ENCODE measurements at places on chromosomes 7 and 10.

DNA sequence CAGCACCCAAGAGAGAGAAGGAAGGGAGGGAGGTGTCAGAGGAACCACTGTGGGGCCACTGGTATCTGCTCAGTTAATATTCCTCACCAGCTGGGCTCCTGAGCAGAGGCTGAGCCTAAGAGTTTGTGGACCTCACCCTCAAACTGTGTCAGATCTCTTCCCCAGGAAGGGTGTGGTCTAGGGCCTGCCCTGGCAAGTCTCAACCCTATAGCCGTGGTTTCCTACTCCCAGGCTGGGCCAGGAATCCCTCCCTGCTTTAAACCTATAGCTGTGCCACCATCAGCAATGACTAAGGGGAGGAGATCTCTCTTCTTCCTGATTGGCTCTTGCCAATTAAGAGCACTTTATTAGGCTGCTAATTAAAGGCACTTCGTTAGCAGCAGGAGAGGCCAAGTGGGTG lies 29.9 kb downstream of the POLL start:
- DNase-seq, result no peak

DNA sequence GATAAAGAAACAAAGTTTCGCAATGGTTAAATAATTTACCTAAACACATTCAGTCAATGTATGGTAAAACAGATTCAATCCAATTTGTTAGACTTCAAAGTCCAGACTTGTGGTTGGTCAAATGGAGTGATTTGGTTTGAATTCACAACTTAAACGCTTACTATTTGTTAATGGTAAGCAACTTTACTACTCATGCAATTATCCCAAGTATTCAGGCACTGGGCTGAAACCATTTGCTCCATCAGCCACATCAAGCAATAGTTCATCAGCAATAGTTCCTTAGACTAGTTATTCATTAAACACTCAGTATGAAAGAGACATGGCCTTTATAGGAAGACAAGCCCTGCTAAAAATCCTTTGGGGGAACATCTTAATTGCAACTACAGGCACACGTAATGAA lies 253.0 kb downstream of the AGMO start:
- no peak for DNase-seq

- peak; percentile 50 for DNase-seq
These were observed 214.4 kb upstream of the KIAA1217 start for GRCh38 chr10:23994459-23995046.

DNA sequence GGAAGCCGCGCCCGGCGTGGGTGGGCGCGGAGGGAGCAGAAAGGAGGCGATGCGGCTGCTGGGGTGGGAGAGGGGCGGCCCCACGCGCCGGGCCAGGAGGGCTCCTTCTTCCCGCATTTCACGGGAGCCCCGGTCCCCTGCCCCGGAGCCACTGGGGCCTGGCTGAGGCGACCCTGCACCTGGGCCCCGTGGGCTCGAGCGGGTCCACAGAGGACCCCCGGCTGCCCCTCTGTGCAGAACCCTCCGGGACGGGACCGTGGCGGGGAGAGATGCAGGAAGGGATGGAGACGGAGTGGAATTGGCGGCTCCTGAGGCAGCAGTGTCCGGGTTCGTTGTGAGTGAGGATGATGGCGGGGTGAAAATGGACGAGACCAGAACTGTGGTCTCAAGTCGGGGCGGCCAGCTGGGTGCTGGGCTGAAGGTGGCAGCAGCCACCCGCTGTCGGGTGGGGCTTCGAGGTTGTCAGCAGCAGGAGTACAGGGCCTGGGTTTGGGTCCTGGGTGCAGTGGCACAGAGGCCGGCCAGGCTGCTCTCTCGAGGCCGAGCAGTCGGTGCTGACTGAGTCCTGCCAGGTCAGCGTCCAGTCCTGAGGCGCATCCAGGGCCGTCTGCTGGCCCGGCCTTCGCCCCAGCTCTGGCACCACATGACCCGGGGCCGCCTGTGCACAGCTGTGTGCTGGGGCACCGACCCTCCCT lies 80.4 kb downstream of the VIPR2 start:
- no peak for DNase-seq

DNA sequence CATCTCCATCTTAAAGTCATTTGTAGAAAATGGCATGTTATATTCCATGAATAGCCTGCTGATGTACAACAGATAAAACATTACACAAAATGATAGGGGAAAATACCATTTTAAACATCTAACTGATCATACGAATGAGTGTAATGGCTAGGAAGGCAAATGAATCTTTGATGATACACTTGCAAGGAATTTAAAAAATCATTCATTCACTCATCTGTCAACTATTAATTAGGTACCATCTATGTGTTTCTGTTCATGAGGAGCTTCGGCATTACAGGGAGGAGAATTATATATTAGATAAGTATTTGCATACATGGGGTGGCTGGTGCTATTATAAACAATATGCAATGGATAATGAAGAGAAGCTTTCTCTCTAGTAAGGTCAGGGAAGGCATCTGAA lies 183.7 kb downstream of the CACNB2 start:
- DNase-seq, result no peak

Data from activated naive CD4-positive, alpha-beta T cell treated with anti-CD3 and anti-CD28 coated beads, Interleukin-2, amount 50 U/mL, for 72 hours (primary cell).